GM12892 (cell line): ENCODE measurements at places on chromosomes 16 and 17.

DNA sequence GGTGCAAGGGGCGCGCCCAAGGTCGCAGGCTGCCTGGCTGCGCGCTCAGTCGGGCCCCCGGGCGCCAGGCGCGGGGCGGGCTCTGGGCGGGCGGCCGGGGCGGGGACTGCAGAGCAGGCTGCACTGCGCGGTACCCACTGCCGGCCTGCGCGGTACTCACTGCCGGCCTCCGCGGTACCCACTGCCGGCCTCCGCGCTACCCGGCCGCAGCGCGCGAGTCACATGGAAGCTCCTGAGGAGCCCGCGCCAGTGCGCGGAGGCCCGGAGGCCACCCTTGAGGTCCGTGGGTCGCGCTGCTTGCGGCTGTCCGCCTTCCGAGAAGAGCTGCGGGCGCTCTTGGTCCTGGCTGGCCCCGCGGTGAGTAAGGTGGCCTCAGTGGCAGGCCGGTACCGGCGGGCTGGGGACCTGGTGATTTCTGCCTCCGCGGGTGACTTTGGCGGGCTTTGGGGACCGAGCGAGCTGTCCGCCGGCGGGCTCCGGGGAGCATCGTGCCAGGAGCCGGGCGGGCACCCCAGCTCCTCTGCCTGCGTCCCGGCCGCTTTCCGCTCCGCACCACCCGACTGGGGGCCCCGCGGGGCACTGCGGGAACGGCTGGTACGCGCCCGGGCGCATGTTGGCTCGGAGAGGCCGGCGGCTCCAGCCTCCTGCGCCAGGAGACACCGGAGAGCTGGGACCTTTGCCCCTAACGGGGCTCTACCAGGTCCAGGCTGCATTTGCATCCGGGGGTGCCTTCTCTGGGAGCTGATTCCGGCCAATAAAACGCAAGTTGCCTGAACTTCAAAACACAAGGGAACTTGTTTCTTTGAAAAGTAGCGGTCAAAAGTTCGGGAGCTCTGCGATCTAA is at the start of gene SLC47A1:
SLC47A1 (plus strand) TSS at position 137 of the 844 bp plus-strand sequence; CDS start at position 223, 86 bp downstream.
- peak; percentile 34 for DNase-seq

DNA sequence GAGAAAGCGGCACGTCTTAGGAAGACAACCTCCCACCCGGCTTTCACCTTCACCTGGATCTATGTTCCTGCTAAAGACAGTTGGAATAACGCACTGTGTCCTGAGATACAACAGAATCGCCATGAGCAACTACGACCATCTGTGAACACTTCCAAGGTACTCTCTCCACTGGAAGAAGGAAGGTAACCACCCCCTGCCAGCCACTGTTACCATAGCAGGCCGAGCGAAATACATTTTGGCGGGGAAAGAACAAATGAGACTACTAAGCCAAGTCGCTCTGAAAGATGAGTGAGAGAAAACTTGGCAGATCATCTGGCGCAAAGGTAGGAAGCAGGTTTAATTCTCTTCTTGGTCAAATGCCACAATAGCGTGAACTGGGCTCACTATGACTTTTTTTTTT is 9.8 kb downstream of the CRK start:
- DNase-seq: no peak

DNA sequence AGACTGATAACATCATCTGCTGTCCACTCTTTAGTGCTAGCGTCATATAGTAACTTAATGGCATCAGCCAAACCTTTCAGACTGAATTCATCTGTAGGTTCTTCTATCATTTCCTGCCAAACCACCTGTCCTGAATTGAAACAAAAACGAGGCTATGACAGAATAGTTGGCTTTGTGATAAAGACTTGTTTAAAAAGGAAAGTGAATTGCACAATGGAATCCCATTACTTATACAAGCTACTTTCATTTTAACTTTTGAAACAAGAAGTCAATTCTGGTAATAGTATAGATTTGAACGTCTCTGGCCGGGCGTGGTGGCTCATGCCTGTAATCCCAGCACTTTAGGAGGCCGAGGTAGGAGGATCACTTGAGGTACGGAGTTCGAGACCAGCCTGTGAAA is 18.2 kb downstream of the LASP1NB start:
- no peak for DNase-seq

DNA sequence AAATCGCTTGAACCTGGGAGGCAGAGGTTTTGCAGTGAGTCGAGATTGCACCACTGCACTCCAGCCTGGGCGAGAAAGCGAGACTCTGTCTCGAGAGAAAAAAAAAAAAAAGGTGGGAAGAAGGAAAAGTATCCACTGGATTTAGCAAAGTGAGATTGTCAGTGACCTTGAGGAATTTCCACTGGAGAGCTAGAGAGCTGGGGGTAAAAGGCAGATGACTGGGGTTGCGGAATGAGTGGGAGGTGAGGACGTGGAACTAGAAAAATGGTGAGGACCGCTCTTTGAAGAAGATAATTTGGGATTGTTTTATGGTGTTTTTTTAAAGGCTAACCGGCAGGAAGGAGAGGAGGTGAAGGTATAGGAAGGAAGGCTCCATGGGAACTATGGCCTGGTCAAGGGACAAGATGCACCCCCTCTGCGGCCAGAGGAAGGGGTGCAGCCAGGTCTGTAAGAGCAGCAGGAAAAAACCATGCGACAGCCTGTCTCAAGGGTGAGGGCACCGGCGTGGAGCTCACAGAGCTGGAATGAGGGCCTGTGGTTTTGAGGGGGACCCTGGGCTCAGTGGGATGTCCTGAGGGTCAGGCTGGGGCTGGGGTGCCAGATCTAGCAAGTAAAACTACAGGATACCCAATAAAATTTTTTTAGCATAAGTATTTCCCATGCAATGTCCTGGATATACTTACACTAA is 694 bp upstream of the MLST8 start:
- DNase-seq: no peak

DNA sequence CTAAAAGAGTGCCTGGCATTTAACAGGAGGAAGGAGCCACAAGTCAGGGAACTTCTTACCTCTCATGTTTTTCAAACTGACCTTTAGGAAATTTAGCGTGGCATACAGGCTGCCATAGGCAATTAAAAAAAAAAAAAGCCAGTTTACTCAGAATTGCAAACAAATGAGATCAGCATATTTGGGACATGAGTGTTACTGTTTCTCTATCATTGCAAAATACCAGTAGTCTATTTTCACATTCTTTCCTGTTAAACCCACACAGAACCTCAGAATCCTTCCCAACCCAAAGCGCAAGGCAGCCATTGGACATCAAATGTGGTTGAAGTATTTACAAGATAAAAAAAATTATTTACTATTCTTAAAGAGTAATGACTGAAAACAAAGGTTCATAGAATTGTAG is 366.4 kb upstream of the DYNLRB2 start:
- DNase-seq: no peak

DNA sequence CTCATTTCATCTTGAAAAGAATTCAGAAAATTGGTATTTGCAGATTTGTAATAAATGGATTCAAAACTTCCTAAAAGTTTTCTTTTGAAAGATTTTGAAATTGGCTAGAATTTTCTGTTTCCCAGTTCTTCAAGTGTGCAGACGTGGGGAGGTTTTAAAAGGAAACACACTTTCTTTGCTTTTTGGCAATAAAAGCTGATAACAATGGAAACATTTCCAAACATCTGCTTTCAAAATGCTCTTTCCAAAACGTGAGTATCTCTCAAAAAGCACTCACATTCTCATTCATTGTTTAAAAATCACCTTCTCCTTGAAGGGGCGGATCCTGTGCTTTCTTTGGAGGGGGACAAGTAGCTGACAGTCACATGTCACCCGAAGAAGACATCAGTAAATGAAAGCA is 8.6 kb upstream of the GSG1L start:
- no peak for DNase-seq

GRCh38 chr17:59504821-59505220 is 60.6 kb upstream of the DHX40 start:
- no peak for DNase-seq

GRCh38 chr16:23801378-23801777 is 34.4 kb upstream of the PRKCB start:
- DNase-seq: peak; percentile 35

DNA sequence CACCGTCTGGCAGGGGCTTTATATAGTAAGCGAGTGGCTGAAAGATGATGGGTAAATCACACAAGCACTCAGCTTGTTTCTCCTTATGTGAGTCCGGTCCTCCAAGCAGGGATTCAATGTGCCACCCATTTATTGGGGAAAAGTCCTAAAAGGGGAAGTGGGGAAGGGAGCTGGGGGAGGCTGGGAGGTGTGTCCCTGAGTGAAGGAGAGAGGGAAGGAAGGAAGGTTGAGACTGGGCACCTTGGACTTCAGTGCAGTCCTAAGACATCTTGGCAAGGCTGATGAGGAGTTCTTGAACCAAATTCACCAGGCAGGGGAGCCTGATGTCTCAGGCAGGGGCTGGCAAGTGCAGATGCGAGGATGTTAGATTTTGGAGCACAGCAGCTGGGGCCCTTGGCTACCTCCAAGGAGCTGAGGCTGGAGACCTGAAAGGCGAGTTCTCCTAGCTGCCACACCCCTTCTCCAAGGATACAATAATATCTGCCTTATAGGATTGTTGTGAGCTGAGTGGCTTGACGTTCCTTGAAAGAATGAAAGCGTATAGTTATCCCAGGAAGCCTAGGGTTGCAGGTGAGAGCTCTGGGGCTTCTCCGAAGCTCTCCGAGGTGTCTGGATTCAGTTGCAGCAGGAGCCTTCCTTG is 23.0 kb upstream of the CYLD start:
- DNase-seq: no peak

GRCh38 chr17:42844271-42844670 is at the start of gene AOC2:
AOC2 (plus strand) TSS chr17:42844580; CDS start chr17:42844627, 47 bp downstream.
- no peak for DNase-seq

DNA sequence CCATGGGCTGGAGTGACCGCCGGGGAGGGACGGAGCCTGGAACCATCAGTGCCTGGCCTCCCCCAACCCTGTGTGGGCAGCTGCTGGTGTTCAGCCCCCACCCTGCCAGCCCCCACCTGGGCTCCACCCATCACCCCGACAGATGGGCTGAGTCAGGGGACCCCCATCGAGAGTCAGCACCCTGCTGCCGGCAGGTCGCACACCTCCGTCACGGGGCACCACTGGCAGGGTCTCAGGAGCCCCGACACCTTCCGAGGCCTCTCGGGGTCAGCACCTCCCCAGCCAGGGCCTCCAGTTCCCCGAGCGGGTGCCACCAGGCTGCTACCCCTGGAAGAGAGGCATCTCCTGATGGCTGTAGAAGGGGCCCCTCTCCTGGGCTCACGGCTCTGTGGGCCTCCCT is 38.3 kb upstream of the ACSF3 start:
- DNase-seq: no peak

DNA sequence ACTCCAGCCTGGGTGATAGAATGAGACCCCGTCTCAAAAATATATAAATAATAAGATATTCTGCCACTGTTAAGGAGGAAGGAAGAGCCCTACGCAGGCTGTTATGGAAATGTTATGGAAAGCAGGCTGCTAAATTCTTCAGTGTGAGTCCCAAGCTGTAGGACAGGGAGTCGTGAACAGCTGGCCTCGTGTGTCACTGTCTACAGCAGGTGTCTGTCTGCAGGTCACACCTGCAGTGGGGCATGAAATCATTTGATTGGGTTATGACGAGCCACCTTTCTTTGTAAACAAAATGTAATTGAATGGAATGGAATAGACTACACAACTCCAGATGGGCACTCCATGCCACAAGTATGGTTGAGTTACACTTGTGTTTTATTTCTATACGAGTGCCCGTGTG is 15.6 kb upstream of the LITAF start:
- no peak for DNase-seq

GRCh38 chr17:29619251-29619650 is 3.5 kb downstream of the CORO6 start:
- no peak for DNase-seq

DNA sequence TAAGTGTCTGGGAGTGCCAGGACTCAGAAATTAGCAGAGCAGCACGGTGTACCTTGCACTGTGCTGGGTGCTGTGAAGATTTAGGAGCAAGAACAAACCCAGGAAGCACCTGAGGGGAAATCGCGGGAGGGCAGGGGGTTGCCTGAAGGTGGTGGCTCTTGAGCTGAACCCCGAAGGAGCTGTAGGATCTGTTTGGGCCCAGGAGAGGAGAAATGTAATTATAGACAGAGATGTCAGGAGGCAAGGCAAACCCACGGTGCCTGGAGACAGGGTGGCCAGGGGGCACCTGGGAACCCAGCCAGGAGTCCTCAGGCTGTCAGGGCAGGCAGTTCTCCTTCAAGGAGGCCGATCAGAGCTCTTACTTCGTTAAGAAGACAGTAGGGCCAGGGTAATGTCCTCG is 109.1 kb downstream of the C16orf78 start:
- DNase-seq: no peak

DNA sequence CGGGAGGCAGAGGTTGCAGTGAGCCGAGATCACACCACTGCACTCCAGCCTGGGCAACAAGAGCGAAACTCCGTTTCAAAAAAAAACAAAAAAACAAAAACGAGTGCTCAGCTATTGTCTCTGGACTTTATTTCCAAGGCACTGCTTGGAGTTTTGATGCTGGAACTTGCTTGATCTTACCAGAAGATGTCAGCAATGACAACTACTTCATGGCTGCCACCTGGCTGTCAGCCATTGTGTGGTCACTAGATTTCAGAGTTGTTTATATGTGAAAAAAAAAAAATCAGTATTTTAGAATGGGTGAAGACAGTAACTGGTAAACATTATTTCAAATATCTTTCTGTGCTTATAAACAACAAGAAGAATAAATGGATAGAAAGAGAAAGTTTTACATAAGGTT is 26.3 kb upstream of the OR4D1 start:
- DNase-seq: no peak

GRCh38 chr16:65624229-65624628 is 502.4 kb upstream of the CDH11 start:
- DNase-seq: no peak

GRCh38 chr17:76441686-76442340 is 11.1 kb downstream of the UBE2O start:
- no peak for DNase-seq

DNA sequence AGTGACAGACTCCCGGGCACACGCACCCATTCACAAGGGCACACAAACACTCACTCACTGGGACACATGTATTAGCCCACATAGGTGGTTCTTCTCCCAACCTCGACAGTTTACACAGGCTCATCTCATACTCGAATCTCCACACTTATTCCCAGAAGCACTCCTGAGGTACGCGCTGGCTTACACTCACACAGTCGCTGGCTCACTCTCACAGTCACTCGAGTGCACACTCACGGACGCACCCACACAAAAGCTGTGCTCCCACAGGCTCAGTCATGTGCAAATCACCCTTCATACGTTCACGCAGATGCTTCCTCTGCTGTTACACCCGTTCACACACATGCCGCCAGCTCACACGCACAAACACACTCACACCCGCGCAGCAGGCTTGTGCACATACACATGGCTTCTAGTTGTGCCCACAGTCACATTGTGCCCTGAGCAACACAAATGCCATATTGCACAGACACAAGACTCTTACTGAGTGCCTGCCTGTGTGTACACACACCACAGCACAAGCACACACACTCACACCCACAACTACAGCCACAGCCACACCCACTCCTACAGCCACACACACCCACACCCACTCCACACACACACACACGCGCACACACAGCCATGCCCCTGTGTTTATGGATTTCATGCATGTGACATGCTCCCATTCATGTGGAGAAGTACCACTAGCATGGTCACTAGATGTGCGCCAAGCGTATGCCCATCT is 8.4 kb upstream of the PRR29 start:
- no peak for DNase-seq

DNA sequence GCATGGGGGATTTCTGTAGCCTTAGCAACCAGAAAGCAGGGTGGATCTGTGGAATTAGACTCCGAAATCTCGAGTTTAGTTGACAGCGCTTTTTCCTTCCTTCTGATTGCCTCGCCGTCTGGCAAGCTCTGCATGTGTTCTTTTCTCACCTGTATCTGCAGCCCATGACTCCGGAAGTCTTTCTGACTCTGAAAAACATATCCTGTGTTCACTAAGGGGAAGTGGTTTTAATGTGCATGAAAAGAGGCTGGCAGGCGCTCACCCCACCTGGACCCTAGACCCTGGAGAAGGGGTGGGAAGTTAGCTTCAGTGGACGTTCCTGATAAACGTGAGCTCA is 158.5 kb downstream of the RPTOR start:
- no peak for DNase-seq
